Frontal cortex (tissue), 4 donors: ENCODE measurements at places on chromosomes 3 and 15. TPM values are rescaled to one million over a fixed set of nuclear protein-coding genes. Genes with fewer than 3 reads are reported as not detected.

Gene TNNC1
- 0.41 TPM for total RNA-seq

Gene HEG1
- 5.7 TPM for total RNA-seq

Gene MBD4
- 24.5 TPM for total RNA-seq

Gene PLA2G4F
- total RNA-seq, result not detected

Gene BNC1
- total RNA-seq, result 0.41 TPM

Gene STOML1
- total RNA-seq, result 24.1 TPM

Gene GRK7
- under 0.01 TPM for total RNA-seq

Gene SMCO1
- total RNA-seq, result not detected

Gene SLC9C1
- 0.41 TPM for total RNA-seq

Gene HACD2
- 59.9 TPM for total RNA-seq

Gene IL17RD
- 31.0 TPM for total RNA-seq

Gene CCR9
- 0.41 TPM for total RNA-seq

Gene HAUS2
- 60.7 TPM for total RNA-seq

Gene ADIPOQ
- total RNA-seq, result not detected

Gene IVD
- total RNA-seq, result 15.1 TPM

Gene ZNF80
- not detected for total RNA-seq

Gene DNAH1
- total RNA-seq, result 1.2 TPM

Gene CCDC39
- total RNA-seq, result 0.82 TPM

Gene SCAP
- 69.3 TPM for total RNA-seq

Gene BTLA
- under 0.01 TPM for total RNA-seq

Gene ALAS1
- 51.4 TPM for total RNA-seq

Gene KNL1
- 6.5 TPM for total RNA-seq

Gene SI
- not detected for total RNA-seq

Gene MKRN3
- total RNA-seq, result 18.3 TPM

Gene SRPRB
- 42.8 TPM for total RNA-seq

Gene CEMIP
- total RNA-seq, result 3.7 TPM

Gene UROC1
- total RNA-seq, result not detected

Gene A4GNT
- total RNA-seq, result not detected

Gene ROPN1B
- total RNA-seq, result 2.0 TPM

Gene CD200R1L
- total RNA-seq, result not detected

Gene EHHADH
- 1.2 TPM for total RNA-seq

Gene ATP2B2
- total RNA-seq, result 62.8 TPM

Gene RTP3
- not detected for total RNA-seq

Gene CCDC54
- not detected for total RNA-seq

Gene MST1R
- 0.41 TPM for total RNA-seq

Gene EFCC1
- total RNA-seq, result 0.41 TPM

Gene GP9
- not detected for total RNA-seq

Gene ACAD9
- 27.7 TPM for total RNA-seq

Gene GADL1
- total RNA-seq, result 5.3 TPM

Gene TMPRSS7
- 0.41 TPM for total RNA-seq

Gene MUC20
- total RNA-seq, result 2.0 TPM

Gene FBN1
- total RNA-seq, result 18.8 TPM

Gene ESYT3
- total RNA-seq, result 0.41 TPM

Gene GUCA1C
- not detected for total RNA-seq

Gene NR1D2
- total RNA-seq, result 39.5 TPM

Gene CHRD
- total RNA-seq, result 2.0 TPM

Gene CD200
- total RNA-seq, result 49.7 TPM

Gene CNTN3
- total RNA-seq, result 50.1 TPM

Gene C15orf40
- 10.2 TPM for total RNA-seq

Gene TRIM42
- not detected for total RNA-seq

Gene HTR3E
- not detected for total RNA-seq

Gene FMN1
- 1.2 TPM for total RNA-seq

Gene SEMA4B
- total RNA-seq, result 35.5 TPM

Gene MKRN2OS
- total RNA-seq, result not detected

Gene TERC
- 61.1 TPM for total RNA-seq

Gene FANCD2OS
- not detected for total RNA-seq
